ENCODE measurements at places on chromosomes 7 and 10.

- no peak for DNase-seq
Measured at GRCh38 chr7:95404316-95404865, 8.2 kb upstream of the PON3 start.

GRCh38 chr10:14698111-14698828, 76.4 kb downstream of the FAM107B start:
- DNase-seq, result no peak

- no peak for DNase-seq
Measured at GRCh38 chr10:20888620-20889330, 8.3 kb downstream of the NEBL start.

GRCh38 chr10:125175807-125176206, 15.4 kb upstream of the CTBP2 start:
- DNase-seq, result no peak

GRCh38 chr10:129719415-129719739, 244.7 kb downstream of the EBF3 start:
- DNase-seq, result no peak

GRCh38 chr10:117740691-117741222, 198.2 kb downstream of the EMX2 start:
- no peak for DNase-seq

GRCh38 chr10:117373823-117374505, 1.3 kb downstream of the PDZD8 start:
- DNase-seq, result peak; percentile 9

- DNase-seq, result no peak
Measured at GRCh38 chr10:133567609-133568286, 2.4 kb upstream of the SYCE1 start.

- no peak for DNase-seq
Measured at GRCh38 chr10:36725581-36726520, 399.5 kb upstream of the ANKRD30A start.

GRCh38 chr7:36985866-36986400, 261.6 kb upstream of the AOAH start:
- DNase-seq, result no peak

- DNase-seq, result no peak
Measured at GRCh38 chr7:44958645-44959344, 20.0 kb downstream of the MYO1G start.

GRCh38 chr10:33224251-33224965, 110.1 kb downstream of the NRP1 start:
- no peak for DNase-seq

GRCh38 chr10:63972949-63973827, 452.0 kb downstream of the REEP3 start:
- DNase-seq, result no peak

DNA sequence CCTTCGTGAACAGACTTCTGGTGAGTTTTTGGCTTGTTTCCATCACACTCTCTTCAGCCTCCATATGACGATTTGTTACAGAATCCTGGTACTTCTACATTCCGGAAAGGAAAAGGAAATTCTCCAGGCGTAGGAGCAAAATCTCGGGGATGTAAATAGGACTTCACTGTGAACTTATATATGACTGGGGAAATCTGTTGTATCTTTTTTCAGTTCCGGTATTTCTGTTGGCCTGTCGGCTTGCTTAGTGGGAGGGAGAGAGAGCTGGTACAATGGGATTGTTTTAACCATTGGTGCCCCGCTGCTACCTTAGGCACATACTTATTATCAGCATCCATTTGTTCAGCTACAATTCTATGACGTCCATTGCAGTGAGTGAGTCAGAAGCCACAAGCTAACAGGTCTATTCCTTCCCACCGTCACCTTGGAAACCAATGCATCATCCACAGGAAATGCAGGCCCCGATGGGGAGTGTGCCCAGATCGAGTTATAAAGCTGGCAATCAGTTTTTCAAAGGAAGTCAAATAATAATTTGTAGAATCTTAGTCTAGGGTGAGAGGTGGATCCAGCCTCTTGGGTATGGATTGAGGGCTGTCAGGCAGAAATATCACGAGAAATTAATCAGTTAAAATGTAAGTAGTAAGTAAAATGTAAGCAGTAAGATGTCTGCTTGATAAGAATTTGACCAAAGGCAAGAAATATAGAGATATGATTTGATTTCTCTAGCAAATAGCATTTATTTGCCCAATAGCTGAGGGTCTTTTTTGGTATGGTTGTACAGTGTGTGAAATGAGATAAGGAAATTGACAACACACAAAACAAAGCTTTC, 92.0 kb upstream of the MKLN1 start:
- DNase-seq, result no peak

DNA sequence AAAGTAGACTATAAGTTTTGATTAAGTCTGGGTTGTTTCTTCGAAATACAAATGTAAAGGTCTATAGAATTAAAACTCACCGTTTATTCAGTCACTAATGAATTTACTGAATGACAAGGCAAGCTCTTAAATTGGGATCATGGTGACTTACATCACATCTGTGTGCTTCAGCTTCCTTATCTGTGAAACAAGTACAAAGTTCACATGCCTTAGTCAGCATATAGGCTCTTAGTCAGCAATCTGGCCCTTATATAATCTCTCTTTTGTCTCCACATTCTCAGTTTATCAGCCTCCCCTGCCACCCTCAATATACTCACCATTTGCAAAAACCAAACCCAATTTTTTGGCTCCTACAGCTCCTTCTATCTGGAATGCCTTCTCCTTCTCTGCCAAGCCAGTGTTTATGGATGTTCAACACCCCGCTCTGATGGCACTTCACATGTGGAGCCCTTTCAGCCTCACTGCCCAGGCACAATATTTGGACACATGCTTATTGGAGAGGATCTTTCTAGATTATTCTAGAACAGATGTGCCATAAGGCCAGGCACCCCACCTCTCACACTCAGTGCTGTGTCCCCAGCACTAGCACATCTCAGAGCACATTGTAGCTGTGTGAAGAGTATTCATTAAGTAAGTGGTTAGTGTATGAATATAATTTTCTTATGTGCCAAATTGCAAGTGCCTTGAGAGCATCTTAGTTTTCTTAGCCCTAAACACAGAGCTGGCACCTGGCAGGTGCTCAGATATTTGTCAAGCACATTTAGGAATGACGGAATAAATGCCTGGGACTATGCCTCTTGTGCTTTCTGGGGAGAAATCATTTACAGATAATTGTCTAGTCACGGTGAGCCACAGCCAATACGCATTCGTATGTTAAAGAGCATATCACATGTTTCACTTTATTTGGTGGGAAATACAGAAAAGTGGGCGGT, 9.8 kb upstream of the LAMB1 start:
- no peak for DNase-seq

DNA sequence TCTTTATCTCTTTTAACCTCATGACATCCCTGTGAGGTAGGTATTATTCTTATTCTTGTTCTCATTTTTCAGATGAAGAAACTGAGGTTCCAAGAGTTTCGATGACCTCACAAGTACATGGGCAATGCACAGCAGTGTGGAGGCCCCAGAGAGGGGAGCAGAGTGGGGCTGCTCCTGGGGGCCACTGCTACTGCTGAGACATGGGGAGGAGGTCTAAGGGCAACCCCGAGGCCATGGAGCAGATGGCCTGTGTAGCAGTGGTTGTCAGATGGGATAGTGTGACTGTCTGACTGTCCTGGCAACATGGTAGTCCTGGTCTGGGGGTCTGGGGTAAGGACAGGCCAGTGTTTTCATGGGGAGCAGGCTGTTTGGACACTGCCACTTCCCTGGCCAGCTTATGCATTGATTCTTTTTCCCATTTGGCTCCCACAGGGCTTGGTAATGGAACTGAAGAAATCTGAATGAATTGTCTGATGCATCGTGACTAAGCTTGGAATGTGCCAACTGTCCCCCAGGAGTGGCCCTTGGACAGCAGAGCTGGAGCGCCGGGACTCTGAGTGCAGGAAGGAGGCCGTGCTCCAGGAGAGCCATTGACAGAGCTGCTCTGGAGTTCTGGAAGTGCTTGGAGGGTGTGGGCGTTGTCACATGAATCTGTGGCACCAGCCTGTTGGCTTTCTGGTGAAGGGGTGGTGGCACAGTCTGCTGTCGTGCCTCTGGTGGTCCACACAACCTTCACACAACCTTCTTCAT, 40.9 kb downstream of the ADRA2A start:
- no peak for DNase-seq

GRCh38 chr10:130141460-130141859, 5.3 kb downstream of the GLRX3 start:
- DNase-seq, result no peak

GRCh38 chr10:104445359-104445758, 91.7 kb downstream of the CFAP58 start:
- no peak for DNase-seq

- no peak for DNase-seq
Measured at GRCh38 chr10:24568042-24568441, 155.6 kb downstream of the ARHGAP21 start.

DNA sequence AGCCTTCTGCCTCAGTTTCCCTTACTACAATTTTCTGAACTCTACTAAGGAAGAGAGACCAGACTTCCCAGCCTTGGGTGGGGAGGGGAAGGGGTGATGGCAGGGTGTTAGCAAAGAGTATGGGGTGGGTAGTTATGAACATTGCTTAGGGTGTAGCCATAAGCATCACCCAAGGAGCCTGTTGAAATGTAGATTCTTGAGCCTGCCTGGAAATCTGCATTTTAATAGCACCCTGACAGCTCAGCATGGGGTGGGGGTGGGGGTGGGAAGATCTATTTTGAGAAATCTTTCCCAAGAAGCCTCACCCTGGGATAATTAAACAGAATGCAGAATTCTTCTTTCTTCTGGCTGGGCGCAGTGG, 164.8 kb downstream of the NRF1 start:
- no peak for DNase-seq

GRCh38 chr7:45573204-45573603, 964 bp upstream of the ADCY1 start:
- DNase-seq, result no peak

DNA sequence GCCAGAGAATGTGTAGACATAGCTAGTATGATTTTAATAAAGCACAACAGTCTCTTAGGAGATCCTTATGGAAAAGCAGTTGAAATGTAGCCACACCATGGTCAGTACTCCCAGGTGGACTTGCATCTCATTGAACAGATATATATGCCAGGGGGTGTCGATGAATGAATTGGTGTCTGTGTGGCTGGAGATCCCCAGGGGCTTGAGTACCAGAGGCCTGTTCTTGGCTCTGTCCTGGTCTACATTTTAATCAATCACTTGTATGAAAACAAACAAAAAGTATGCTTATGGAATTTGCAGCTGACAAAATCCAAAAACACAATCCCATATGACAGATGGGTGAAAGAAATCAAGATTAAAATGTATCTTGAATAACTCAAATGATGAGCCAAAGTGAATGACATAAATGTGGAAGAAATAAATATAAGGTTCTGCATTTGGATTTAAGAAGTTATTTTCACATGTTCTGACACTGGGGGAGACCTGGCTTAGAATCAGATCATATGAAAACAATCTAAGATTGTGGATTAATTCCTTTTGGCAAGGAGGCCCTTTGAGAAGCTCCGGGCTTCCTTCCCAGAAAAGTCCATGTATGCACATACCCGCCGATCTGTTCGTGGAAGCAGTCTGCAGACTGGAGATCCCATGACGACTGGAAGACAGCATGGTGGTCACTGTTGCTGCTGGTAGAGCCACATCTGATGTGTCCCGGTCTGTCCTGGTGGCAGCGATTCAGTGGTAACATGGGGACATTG, 15.6 kb downstream of the CLEC2L start:
- no peak for DNase-seq
